Esophagus muscularis mucosa (tissue), 4 donors: ENCODE measurements at places on chromosomes 11 and 22. TPM values are rescaled to one million over a fixed set of nuclear protein-coding genes. Genes with fewer than 3 reads are reported as not detected.

Gene PTGDR2
- 0.33 TPM for total RNA-seq

Gene TRIM5
- 15.9 TPM for total RNA-seq

Gene MYRF
- under 0.01 TPM for total RNA-seq

Gene NPTXR
- 8.2 TPM for total RNA-seq

GRCh38 chr11:10699072-10699471 is 5.5 kb upstream of the IRAG1 start:
- no peaks in the 10 kb centered on the region for H3K36me3 ChIP-seq
- no peak for DNase-seq
- H3K4me1 ChIP-seq: peaks cover 22% of the 10 kb centered on the region
- H3K27me3 ChIP-seq: no peaks in the 10 kb centered on the region
- H3K4me3 ChIP-seq: no peak overlapping the region
- no peak overlapping the region for H3K27ac ChIP-seq

DNA sequence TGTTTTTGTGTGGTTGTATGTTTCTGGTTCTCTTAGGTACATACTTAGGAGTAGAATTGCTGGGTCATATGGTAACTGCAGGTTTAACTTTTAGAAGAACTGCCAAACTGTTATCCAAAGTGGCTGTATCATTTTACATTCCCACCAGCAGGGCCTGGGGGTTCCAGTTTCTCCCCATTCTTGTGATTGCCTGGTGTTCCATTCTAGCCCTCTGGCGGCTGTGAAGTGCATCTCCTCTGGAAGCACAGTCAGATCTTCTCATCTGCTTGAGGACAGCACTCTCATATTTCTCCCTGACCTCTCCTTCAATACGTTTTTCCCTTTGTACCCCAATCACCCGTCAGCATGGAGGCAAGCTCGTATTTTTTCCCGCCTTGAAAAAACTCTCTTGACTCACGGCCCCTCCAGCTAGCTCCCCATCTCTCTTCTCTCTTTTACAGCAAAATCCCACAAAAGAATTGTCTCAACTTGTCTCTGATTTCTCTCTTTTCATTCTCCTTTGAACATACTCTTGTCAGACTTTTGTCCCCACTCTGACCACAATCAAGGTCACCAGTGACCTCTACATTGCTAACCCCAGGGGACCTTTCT is 56.8 kb upstream of the THY1 start:
- DNase-seq: peak; percentile 53
- H3K4me1 ChIP-seq: peaks cover 3% of the 10 kb centered on the region
- no peak overlapping the region for H3K27ac ChIP-seq
- no peaks in the 10 kb centered on the region for H3K27me3 ChIP-seq

GRCh38 chr11:47992959-47993820 is 12.8 kb downstream of the PTPRJ start:
- peaks cover 9% of the 10 kb centered on the region for H3K4me1 ChIP-seq
- no peaks in the 10 kb centered on the region for H3K36me3 ChIP-seq
- no peak overlapping the region for H3K4me3 ChIP-seq
- no peaks in the 10 kb centered on the region for H3K27me3 ChIP-seq
- H3K27ac ChIP-seq: no peak overlapping the region

GRCh38 chr22:31504282-31504681 is 7.9 kb downstream of the SFI1 start:
- H3K4me1 ChIP-seq: no peaks in the 10 kb centered on the region
- no peak overlapping the region for H3K4me3 ChIP-seq
- no peak for DNase-seq

DNA sequence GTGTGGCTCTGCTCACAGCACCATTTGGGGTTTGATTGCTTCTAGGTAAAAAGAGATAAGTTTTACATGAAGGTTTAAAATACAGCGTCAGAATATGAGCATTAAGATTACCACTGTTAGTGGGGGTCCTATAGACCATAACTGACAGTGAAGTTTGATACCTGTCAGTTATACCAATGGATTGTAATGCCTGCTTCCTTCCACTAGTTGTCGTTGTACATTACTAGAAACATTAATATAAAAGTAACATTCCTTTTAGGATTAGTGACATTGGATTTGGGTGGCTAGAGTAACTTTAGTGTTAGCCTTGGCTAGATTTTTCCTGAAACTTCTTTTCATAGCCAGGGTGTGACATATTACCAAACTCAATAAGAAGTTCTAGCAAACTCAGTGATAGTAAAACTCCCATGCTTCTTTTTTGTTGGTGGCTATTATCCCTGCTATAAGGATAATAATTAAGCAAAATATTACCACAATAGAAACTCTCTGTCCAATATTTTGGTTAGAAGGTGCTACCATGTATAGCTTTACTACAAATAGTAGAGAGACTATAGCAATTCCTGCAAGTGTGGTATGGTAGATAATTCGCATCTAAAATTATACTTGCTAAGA is 57.1 kb downstream of the FAM181B start:
- no peaks in the 10 kb centered on the region for H3K27me3 ChIP-seq
- no peak overlapping the region for H3K4me3 ChIP-seq
- DNase-seq: no peak
- no peaks in the 10 kb centered on the region for H3K36me3 ChIP-seq

DNA sequence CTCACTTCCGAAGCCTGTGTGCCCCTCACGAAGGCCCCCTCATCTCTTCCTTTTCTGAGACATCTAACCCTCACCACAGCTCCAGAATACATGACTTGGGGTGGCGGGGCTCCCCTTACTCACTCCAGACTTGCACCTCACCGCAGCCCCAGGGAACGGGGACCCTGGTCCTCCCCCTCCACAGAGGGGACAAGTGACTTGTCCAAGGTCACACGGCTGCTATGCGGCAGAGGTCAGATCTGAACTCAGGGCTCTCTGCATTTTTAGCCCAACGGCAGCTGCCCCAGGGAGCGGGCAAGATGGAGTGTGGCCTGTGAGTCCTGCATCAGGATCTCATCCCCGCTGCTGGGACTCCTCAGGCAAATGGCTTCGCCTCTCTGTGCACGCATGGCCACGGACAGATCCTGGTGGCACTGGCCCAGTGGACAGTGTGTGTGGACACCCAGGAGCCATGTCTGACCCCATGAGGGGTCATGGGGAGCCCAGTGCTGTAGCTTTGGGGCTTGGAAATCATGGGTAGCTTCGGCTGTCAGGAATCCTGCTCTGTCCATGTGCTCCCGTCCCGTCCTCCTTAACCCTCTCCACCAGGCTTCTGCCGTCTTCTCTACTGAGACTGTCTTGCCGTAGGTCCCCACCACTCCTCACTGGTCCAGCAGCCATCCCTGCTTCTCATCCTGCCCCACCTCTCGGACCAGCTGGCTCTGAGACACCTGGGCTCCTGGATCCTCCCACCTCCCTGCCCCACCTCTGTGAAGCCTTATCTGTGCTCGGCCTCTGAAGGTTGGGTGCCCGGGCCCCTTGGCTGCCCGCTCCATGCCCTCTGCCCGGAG is 48.0 kb upstream of the CARS1 start:
- H3K27me3 ChIP-seq: no peaks in the 10 kb centered on the region
- peaks cover 19% of the 10 kb centered on the region for H3K36me3 ChIP-seq
- no peak overlapping the region for H3K4me3 ChIP-seq
- DNase-seq: no peak
- peaks cover 8% of the 10 kb centered on the region for H3K4me1 ChIP-seq
- H3K27ac ChIP-seq: no peak overlapping the region

DNA sequence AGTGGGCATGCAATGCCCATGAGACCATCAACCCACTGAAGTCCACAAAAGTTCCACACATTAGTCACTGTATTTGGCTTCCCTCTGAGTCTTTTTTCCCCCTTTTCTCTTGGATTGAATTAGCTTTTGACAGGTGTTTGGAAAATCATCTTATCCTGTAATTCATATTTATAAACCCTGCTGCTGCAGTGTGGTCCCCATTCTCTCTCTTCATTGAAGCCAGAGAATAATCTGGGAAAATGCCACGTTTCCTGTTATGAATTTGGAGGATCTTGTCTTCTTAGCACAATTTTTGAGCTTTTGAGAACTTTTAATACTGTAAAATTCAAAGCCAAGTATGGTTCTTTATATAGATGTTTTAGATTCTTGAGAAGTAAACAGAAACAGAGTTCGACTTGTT is 84.8 kb downstream of the UVRAG start:
- no peak overlapping the region for H3K27ac ChIP-seq
- no peak overlapping the region for H3K4me3 ChIP-seq
- H3K27me3 ChIP-seq: no peaks in the 10 kb centered on the region

- H3K4me3 ChIP-seq: no peak overlapping the region
- no peak for DNase-seq
- H3K36me3 ChIP-seq: no peaks in the 10 kb centered on the region
- peaks cover 9% of the 10 kb centered on the region for H3K4me1 ChIP-seq
- H3K27ac ChIP-seq: no peak overlapping the region
- no peaks in the 10 kb centered on the region for H3K27me3 ChIP-seq
Measured at GRCh38 chr11:11011617-11012016, 153.8 kb upstream of the ZBED5 start.

GRCh38 chr22:24214467-24215285 is 30.2 kb downstream of the GGT5 start:
- H3K27me3 ChIP-seq: no peaks in the 10 kb centered on the region
- DNase-seq: no peak
- H3K4me1 ChIP-seq: no peaks in the 10 kb centered on the region
- H3K36me3 ChIP-seq: peaks cover 19% of the 10 kb centered on the region

DNA sequence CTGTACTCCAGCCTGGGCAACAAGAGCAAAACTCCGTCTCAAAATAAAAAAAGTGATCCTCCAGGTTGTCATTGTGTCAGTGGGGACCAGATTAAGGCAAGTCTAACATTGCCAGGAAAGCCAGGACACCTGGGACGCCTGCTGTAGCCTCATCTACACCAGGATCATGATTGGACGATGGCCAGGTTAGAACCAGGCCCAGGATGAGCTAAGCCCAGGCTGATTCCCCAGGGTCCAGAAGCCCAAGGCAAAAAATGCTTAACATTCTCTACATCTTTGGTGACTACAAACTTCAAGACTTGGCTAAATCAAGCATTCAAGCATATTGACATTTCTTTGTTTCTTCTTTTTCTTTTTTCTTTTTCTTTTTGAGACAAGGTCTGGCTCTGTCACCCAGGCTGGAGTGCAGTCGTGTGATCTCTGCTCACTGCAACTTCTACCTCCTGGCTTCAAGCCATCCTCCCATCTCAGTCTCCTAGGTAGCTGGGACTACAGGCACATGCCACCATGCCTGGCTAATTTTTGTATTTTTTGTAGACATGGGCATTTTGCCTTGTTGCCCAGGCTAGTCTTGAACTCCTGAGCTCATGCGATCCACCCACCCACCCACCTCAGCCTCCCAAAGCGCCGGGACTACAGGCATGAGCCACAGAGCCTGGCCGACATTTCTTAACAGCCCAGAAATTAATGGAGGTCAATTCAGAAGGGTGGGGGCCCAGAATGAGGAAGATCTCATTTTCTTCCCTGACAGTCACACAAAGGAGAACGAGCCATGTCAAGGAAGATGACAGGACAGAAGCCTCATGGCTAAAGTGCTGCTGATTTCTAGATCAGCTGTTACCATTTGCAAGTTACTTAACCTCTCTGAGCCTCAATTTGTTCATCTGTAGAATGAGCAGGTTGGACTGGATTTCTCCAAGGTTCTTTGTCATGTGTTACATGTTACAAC is 12.5 kb upstream of the PTPRJ start:
- H3K27me3 ChIP-seq: no peaks in the 10 kb centered on the region
- no peak for DNase-seq
- H3K4me1 ChIP-seq: no peaks in the 10 kb centered on the region
- H3K4me3 ChIP-seq: no peak overlapping the region
- H3K27ac ChIP-seq: no peak overlapping the region

- no peak for DNase-seq
- no peak overlapping the region for H3K4me3 ChIP-seq
- no peaks in the 10 kb centered on the region for H3K36me3 ChIP-seq
- no peak overlapping the region for H3K27ac ChIP-seq
- peaks cover 31% of the 10 kb centered on the region for H3K4me1 ChIP-seq
Measured at GRCh38 chr11:64711138-64711955, 11.7 kb downstream of the NRXN2 start.

DNA sequence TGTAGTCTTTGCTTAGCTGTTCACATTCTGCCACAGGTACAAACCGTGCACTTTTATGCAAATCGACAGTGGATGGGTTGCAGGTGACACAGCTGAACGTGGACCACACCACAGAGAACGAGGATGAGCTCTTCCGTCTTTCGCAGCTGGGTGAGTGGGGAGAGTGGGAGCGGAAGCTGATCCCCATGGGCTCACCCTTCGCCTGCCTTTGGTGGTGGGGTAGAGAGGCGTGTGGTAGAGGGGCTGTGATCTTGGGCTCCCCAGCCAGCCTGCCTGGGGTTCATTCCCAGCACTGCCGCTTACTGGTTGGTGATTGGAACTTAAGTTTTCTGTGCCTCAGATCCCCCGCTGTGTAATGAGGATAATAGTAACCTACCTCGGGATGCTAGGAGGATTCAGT is 19.1 kb downstream of the TAB1 start:
- H3K36me3 ChIP-seq: peaks cover 83% of the 10 kb centered on the region
- DNase-seq: no peak
- no peaks in the 10 kb centered on the region for H3K27me3 ChIP-seq

DNA sequence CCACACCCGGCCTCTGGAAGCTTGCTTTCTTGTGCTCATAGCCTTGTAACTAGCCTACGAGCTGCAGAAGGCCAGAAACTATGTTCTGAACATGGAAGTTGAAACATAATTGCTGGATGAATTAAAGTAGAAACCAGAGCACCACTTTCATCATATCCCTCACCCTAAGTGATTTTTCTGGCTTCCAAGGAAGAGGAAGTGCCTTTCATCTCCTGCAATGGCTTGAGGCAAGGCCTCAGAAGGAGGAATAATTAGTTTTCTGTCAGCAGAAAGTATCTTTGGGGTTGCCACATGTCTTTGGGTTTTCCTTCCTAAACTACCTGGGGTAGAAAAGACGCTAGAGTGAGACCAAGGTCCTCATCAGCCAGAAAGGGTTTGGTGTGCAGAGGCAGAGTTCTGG is 14.5 kb downstream of the RPL27A start:
- no peak for DNase-seq
- no peak overlapping the region for H3K4me3 ChIP-seq
- H3K36me3 ChIP-seq: peaks cover 92% of the 10 kb centered on the region

DNA sequence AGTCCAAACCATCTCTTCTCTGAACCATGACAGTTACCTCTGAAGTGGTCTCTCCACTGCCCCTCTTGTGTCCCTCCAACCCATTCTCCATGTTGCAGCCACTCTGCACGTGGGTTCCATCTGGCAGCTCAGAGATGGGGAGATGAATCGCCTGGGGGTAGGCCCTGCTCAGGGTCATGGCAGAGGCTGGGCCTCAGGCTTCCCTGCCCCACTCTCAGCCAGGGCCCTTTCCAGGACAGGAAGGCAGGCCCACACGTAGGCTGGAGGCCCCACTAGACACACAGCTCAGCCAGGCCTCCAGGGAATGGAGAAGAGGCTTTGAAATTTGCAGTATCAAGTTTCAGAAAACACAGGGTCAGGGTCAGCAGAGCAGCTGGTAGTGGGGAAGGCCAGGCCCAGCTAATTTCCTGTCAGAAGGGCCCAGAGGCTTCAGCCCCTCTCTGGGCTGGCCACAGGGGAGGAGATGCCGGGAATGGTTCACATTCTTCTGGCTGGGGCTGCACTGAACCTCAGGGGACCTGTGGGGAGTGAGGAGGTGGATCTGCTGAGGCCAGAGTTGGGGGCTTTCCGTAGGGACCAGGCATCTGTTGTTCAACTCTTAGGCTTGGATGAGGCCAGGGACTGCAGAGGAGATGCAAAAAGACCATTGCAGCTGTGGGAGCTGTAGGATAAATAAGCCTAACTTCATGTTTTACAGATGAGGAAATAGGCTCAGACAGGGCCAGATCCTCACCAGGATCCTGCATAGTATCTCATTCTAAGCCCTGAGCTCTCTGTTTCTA is 101.6 kb downstream of the SWAP70 start:
- H3K4me3 ChIP-seq: no peak overlapping the region
- H3K36me3 ChIP-seq: no peaks in the 10 kb centered on the region
- H3K4me1 ChIP-seq: peaks cover 26% of the 10 kb centered on the region
- no peaks in the 10 kb centered on the region for H3K27me3 ChIP-seq
- no peak for DNase-seq
